ENCODE measurements at places on chromosomes 3 and 15.

DNA sequence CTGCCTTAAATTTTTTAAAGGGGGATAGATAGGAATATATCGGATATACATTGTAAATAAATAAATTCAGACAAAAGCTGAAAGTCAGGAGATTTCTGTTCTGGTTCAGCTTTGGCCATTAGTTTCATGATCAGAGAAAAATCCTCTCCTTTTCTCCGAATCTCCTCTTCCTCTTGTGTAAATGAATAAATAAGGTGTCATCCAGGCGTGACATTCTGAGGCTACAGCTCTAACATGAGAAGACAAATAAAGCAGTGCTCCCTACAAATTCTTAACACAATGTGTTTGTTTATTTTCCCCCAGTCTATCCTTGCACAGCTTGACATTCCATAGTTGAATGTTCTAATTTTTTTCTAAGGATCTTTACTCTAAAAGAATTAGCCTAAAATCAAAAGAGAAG, 9.4 kb upstream of the MB21D2 start:
- no peak for DNase-seq

- DNase-seq = peak; percentile 59
Measured at GRCh38 chr3:126679318-126679751, 24.4 kb upstream of the TXNRD3 start.

DNA sequence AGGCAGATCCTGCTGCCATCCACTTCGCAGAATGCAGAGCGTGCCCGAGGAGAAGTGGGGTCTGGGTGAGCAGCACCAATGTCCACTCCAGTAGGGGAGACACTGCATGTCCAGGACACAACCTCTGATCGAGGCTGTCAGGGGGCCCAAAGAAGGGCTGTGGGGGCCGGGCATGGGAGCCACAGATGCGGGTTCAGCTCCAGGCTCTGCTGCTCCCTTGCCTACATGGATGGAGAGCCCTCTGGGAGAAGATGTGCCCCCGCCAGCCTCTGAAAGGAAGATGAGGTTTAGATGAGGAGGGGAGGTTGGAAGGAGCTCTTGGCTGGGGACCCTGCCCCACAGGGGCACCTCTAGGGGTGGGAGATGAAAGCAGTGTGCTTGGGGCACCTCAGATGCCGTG, 75.4 kb downstream of the KLF13 start:
- no peak for DNase-seq

DNA sequence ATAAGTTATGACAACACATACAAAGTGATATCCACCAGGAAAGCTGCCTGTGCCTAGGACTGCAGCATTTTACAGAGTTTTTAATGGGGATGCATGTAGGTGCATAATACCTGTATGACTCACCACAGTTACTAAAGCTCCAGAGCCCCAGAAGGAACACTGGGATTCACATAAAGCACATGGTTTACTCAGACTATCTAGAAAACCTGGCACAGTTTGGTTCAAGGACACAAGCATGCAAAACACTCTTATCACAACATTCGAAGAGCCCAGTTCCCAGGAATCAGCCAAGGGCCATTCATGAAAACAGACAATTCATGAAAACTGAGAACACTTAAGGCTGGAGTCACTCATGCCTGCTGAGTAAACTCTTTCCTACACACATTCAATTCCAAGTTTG, 261.0 kb downstream of the PYDC2 start:
- DNase-seq = no peak

DNA sequence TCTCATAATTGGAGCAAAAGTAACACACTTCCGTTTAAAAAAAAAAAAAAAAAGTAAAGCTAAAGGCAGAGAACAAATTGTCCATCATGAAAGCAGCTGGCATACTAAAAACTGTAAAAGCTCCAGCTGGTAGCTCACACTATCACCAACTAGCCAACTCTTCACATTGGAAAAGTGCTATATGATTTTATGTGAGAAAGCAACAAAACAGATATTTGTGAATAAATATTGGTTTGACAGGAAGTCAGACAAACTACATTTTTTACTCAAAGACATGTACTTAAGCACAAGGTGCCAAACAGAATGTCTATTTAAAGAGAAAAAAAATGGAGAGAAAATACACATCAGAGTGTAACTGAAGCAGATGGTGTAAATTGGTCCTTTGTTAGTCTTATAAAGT, 231.2 kb upstream of the CADM2 start:
- DNase-seq = no peak

DNA sequence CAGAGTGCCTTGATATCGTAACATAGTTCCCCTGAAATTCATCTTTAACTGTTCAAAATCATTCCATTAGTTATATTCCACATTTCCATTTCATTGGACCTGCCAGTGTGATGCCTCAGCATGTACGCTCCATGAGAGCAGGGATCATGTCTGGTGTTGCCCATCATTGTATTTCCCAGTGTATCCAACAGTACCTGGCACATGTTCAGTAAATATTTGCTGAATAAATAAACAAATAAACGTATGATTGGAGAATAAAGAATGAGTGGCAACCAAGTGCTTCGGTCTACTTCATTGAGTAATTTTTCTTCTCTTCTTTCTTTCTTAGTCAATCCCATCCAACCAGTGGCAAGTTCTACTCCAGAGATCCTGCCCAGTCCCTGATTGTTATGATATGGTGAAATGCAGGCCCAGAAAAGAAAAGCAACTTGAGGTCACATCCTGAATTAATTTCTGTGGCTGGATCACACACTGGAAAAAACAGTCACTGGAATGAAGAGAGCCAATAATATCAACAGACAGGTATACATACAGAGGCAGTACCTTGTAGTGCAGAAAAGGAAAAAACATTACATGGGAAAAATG, 101.2 kb downstream of the PLCH1 start:
- no peak for DNase-seq

DNA sequence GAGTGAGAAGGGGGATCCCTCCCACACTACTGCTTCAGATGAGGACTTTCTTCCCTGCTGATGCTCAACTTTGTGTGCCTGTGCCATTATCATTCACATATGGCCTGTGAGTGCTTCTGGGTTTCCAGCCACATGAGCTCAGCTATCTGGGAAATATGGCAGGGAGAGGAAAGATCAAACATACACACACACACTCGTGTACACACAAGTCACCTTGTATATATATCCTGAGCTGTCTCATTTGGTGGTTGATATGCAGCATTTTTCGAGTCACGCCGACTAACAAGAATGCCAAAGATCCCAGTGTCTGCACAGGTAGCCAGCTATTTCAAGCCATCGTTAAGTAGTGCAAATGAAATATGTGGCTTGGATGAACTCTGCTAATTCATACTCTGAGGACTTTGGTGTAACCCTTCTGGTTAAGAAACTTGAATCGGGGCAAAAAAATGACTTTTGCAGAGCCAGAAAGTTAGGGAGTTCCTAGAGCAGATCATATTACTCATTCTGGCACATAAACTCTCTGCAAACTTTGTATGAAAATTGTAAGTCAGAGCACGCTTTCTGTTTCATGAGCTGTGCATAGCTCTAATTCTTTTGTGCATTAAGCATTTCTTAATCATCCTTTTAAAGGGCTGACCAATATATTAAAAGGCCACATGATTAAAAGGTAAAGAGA, 24.9 kb upstream of the WNT5A start:
- DNase-seq = no peak

DNA sequence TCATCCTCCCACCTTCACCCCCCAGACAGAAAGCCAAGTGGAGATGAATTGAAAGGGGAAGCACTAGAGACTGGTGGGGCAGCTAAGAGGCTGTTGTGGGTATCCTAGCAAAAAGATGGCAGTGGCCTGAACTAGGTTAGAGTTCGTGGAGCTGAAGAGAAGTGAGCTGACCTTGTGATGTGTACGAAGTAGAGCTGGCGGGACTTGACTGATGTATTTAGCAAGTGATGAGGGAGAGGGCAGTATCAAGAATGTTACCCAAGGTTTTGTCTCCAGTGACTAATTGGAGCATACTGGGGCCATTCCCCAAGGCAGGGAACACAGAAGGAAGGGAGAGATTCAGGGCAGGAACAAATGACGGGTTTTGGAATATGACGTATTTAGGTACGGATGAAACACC, 50.0 kb upstream of the CP start:
- DNase-seq = no peak

DNA sequence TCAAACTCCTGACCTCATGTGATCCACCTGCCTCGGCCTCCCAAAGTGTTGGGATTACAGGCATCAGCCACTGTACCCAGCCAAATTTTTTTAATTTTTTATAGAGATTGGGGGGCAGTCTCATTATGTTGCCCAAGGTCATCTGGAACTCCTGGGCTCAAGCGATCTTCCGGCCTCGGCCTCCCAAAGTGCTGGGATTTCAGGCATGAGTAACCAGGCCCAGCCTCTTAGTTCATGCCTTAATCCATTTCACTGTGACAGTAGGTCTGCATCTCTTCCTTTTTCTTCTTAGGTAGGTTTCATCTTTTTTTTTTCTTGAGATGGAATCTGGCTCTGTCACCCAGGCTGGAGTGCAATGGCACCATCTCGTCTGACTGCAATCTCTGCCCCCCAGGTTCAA, 37.3 kb upstream of the PPP4R2 start:
- DNase-seq = no peak

- DNase-seq = no peak
Measured at GRCh38 chr3:125684199-125684598, 88.9 kb upstream of the OSBPL11 start.

DNA sequence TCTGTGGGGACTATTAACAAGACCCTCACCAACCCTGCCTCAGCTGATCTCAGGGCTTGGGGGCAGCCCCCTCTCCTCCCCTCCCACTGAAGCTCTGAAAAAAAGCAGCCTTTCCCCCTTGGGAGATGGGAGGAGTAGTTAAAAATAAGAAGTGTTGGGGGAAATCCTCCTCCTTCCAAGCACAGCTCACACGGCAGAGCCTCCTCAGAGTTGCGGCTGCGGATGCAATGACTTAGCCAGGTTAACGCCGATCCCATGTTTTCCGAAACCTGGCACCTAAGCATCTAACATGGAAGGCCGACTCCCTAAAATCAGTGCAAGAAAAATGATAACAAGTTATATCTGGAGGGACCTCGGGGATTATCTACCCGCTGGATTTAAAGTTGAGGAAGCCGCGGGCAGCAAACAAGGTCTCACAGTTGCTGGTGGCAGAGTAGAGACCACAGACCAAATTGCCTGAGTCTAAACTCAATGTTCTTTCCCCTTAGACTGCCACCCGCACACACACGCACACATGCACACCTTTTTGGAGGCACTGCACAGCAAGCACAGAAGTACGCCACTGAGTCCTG, 1.1 kb upstream of the TPM1 start:
- DNase-seq = no peak

DNA sequence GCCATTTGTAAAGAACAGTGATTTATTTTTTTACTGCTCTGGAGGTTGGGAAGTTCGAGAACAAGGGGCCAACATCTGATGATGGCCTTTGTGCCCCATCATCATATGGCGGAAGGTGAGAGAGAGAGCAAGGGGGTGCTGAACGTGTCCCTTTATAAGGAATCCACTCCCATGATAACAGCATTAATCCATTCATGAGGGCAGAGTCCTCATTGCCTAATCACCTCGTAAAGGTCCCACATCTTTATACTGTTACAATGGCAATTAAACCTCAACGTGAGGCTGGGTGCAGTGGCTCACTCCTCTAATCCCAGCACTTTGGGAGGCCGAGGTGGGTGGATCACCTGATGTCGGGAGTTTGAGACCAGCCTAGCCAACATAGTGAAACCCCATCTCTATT, 8.3 kb downstream of the IL12A start:
- DNase-seq = no peak

DNA sequence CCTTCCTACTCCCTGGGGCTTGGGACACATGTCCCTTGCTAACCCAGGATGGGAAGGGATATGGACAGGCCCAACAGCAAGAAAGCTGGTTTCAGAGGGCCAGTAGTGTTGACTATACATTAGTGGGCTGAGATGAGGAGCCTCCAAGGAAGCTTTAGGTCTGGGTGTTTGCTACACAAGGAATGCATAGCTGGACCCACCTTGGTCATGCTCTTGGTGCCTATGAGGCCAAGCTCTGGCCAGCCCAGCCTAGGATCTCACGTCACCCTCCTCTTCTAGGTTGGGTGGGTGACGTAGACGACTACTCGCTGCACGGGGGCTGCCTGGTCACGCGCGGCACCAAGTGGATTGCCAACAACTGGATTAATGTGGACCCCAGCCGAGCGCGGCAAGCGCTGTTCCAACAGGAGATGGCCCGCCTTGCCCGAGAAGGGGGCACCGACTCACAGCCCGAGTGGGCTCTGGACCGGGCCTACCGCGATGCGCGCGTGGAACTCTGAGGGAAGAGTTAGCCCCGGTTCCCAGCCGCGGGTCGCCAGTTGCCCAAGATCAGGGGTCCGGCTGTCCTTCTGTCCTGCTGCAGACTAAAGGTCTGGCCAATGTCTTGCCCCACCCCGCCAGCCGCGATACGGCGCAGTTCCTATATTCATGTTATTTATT, 653 bp upstream of the WDR6 start:
- DNase-seq = no peak

DNA sequence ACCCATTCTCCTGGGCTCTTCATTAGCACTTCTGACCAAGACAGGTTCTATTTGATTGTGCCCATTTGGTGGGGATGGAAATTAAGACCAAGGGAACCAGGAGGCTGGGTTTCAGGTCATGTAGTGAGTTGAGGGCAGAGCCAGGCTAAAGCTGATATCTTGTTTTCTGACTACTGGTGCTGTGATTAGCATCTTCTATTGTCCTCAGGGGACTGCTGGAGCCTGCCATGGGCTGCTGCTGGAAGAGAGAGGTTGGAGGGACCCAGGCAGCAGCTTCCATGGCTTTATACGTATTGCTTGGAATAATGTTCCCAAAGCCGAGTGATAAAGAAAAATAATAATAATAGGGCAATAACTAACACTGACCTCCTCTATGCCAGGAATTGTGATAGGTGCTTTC, 211.4 kb upstream of the ROPN1 start:
- no peak for DNase-seq

Measured in stimulated activated CD8-positive, alpha-beta memory T cell treated with anti-CD3 and anti-CD28 coated beads, Interleukin-12 subunit alpha, Interleukin-12 subunit beta, amount 100 ng/mL, for 1 hour (primary cell).